ENCODE measurements at places on chromosomes 7 and 10.

DNA sequence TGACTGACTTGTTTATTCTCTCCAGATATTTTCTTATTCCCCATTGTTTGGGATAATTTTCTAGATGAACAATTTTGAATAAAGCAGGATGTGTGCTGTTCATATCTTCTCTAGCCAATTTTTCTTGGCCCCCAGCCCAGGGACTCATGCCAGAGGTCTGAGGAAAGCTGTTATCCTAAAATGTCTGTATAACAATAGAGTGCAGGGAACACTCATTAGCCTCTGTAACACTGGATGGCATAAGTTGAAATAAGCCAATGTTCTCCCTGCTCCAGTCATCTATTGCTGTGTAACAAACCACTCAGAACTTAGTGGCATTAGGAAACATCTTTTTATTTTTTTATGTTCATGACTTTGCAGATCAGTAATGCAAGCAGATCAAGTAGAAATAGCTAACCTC lies 121.7 kb upstream of the TRIM24 start:
- no peak for DNase-seq

GRCh38 chr7:43612599-43613589 lies 30.0 kb downstream of the STK17A start:
- no peak for DNase-seq

DNA sequence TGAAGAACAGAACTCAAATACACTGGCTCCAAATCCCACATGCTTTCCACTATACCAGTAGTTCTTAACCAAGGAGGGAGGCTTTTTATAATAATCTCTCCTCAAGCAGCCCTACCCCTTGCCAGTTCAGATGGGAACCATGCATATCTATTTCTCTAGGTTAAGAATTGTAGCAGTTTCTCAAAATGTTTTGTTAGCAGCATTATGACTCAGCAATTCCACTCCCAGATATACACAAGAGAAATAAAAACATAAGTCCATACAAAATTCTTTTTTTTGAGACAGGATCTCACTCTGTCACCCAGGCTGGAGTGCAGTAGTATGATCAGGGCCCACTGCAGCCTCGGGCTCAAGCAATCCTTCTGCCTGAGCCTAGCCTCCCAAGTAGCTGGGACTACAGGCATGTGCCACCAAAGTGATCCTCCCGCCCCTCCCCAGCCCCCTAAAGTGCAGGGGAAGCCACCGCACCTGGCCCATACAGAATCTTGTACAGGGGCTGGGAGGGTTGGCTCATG lies 18.1 kb downstream of the YWHAG start:
- DNase-seq = no peak

- DNase-seq = no peak
Observed at GRCh38 chr7:157053118-157053517, 42.7 kb upstream of the MNX1 start.

DNA sequence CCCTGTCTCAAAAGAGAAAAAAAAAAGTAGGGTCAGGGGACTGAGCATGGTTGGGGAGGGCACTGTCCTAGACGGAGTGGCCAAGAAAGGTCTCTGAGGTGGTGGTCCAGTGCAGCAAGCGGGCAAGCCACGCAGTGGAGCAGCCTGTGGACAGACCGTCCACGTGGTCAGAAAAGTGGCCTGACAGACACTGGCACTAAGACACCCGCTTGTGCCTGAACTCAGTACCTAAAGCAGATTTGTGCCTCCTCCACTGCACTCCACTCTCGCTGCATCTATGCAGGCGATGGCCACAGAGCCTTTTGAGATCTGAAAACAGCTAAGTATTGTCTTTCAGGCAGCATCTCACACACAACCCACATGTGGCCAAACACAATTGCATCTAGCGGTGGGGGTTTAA lies 8.8 kb downstream of the ASB10 start:
- DNase-seq = no peak

GRCh38 chr7:44386139-44386913 lies 60.9 kb upstream of the CAMK2B start:
- no peak for DNase-seq

- no peak for DNase-seq
Observed at GRCh38 chr10:89887830-89888229, 186.4 kb downstream of the KIF20B start.

GRCh38 chr7:4822677-4823076 lies 39.2 kb downstream of the PAPOLB start:
- DNase-seq = no peak

DNA sequence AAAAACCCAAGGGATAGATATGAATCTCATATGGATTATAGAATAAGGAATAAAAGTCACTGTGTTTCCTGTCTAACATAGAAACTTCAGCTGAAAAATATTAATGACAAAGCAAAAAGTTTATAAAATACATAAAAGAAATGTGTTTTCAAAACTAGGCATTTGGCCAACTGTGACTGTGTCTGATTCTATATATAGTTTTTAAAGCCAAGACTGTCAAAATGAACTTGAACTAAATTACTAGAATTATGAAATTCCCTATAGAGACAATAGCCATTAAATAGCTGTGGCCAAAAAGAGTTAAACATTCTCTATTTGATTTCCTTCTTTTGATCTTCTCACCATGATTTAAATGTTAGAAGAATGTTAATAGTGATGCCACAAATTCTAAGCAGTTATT lies 311.2 kb upstream of the SEMA3D start:
- no peak for DNase-seq

- DNase-seq = no peak
Observed at GRCh38 chr10:78346721-78347120, 313.1 kb downstream of the RPS24 start.

GRCh38 chr10:95388539-95388938 lies 97.7 kb upstream of the PDLIM1 start:
- DNase-seq = no peak

DNA sequence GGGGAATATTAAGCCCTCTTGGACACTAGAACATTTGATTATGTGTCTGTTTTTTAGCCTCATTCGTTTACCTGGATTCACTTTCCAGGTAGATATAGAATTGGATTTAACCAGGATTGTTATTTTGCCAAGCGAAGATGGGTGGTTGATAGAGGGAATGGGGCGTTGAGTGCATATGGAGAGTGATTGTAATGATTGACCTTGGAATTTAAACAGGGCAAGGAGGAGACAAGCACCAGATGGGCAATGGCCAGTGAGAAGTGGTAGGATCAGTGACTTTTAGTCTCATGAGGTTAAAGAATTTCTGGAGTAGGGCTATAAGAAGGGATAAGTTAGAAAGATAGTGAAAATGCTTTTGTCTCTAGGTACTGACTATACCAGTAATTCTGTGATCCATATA lies 211.2 kb upstream of the CSTF2T start:
- DNase-seq = no peak

GRCh38 chr7:24609059-24609458 lies 35.8 kb downstream of the PALS2 start:
- no peak for DNase-seq

DNA sequence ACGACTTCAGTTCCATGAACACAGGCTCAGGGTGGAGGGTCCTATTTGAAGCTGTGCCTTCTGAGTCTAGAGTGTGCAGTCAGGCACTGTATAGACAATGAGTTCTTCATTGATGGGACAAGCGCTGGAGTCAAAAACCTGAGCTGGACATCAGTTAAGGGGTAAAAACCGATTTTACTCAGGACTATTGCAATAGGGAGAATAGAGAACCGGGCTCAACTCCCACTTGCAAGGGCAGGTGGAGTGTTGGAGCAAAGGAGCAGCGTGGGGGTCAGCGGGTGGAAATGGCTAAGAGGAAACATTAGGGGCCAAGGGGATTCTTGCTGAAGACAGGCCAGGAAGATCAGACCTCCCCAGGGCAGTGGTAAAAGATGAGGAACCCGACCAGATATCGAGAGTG lies 28.5 kb downstream of the PRLHR start:
- no peak for DNase-seq

GRCh38 chr10:17122726-17123661 lies 6.6 kb downstream of the CUBN start:
- DNase-seq = no peak

DNA sequence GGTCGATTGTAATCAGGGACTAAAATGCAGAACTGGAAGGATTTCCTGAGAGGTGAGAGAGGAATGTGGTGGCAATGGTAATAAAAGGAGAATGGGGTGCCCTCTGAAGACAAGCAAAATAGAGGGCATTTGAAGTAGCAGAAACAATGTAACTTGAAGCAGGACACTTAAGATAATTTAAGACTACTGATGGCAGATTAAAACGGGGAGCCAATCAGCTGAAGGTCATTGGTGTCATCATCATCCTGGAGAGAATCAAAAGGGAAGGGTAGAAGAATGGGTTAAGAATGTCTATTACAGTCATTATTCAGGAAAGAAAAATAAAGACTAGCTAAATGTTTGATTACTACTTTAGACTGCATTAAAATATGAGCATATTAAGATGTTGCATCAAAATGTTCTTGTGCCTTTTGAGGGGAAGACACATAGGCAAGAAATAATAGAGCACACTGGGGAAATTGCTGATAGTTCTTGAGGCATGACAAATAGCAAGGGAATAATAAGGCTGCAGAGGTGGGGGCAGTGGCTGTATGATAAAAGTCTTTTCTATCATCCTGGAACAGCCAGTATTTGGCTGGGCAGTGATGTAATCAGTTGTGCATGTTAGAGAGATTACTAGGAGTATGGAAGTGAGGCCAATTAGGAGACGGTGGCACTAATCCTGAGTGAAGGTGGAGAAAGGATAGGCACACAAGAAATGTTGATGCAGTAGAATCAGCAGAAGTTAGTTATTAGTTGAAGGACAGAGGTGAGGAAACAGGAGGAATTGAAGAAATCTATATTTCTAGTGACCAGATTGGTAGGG lies 60.2 kb downstream of the CCDC71L start:
- DNase-seq = no peak

- no peak for DNase-seq
Observed at GRCh38 chr7:83504330-83504729, 144.6 kb downstream of the SEMA3E start.

DNA sequence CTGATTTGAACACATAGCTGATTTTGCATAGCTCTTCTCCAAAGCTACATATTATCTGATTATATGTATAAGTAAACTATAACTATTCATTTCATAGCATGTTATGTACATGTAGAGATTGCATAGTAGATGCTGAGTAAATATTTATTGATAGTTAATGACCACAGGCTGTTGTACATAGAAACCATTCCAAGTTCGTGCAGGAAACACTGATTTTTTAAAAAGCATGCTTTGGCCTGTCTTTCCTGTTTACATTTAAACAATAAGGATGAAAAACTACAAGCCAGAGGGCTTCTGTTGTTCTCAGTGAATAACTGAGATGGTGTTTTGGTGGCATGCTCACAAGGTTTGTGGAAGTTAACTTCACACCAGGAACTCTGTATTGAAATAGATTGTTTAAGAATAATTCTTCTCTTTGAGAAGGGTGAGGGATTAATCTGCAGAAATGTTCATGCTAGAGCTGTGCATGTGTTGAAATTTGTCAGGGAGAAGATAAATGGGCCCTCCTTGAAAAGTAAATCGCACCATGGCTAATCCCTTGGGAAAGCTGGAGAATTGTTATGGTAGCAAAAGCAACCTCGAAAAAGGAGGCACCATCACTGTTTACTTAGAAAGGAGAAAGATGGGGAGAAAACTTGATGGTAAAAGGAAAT lies 120.2 kb upstream of the SP8 start:
- DNase-seq = no peak

DNA sequence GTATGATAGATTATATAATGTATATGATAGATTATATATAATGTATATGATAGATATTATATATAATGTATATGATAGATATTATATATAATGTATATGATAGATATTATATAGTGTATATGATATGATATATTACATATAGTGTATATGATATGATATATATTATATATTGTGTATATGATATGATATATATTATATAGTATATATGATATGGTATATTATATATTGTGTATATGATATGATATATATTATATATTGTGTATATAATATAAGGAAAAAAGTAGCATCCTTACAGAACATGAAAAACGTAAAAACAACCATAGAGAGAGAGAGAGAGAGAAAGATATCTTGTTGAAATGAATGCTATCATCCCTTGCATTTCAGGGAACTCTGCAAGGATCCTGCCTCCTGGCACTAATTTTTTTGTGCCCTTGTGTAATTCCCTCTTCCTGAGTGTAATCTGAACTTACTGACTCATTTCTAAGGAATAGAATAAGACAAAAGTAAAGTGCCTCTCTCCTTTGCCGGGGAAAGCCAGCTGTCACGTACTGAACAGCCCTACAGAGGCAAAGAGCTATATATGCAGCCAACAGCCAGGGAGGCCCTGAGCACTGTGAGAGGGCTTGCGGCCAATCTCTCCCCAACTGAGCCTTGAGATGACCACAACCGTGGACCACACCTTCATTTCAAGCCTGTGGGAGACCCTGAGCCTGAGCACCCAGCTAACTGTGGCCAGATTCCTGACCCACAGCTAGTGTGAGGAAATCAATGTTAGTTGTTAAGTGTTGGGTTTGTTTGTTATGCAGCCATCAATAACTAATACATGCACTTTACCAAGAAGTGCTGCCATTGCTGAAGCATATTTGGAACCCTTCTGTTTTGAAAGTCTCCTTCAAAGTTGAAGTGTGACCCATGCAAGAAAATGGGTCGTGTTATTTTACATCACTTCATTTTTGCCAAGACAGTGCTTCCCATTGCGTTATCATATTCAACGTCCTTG lies 61.1 kb upstream of the EZH2 start:
- no peak for DNase-seq

GRCh38 chr10:43421201-43421507 lies 12.2 kb upstream of the HNRNPF start:
- DNase-seq = no peak

- DNase-seq = no peak
Observed at GRCh38 chr7:129110258-129110981, 34.1 kb upstream of the TSPAN33 start.

GRCh38 chr10:97570146-97570788 lies 2.3 kb upstream of the ANKRD2 start:
- DNase-seq = no peak

GRCh38 chr7:139655305-139655704 lies 122.5 kb downstream of the HIPK2 start:
- DNase-seq = no peak

- DNase-seq = no peak
Observed at GRCh38 chr10:95346715-95347401, 56.1 kb upstream of the PDLIM1 start.

- no peak for DNase-seq
Observed at GRCh38 chr10:8919280-8919679, 864.8 kb downstream of the GATA3 start.

- no peak for DNase-seq
Observed at GRCh38 chr7:30032310-30033125, 4.3 kb downstream of the PLEKHA8 start.
